AG04449 (cell line): ENCODE measurements at places on chromosomes 4 and X.
A peak's percentile ranks its signal among the peaks of the same experiment; 100 is the strongest.

GRCh38 chr4:173647902-173648301 lies 117.9 kb upstream of the HAND2 start:
- no peak for DNase-seq

DNA sequence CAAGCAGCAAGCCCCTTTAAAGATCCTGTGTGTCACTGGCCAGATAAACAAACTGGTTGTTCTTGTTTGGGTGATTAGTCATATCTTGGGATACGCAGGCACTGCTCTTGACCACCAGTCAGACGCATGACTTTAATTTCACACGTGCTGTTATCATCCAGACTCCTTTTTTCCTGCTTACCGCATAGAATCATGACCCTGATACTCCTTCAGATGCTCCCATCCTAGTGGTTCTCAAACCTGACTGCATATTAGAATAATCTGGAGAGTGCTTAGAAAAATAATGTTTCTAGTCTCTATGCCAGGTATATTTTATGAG lies 78.8 kb downstream of the CLDN22 start:
- DNase-seq: peak; percentile 26

DNA sequence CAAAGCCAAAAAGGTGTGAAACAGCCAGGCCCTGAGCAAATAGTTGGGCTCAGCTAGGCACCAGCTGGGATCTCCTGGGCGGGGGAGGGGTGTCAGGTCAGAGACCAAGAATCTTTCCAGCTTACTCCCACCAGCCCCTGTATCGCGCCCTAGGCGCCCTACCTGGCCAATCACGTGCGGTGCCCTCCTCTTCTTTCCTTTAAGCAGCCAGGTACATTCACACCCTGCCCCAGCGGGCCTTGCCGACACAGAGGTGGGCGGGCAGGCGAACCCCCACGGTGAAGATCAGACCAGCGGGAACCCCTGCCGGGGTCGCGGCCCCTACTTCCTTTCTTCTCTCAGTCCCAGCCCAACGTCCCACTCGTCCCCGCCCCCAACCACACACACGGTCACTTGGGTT lies 9.1 kb downstream of the ARHGAP36 start:
- DNase-seq: no peak

DNA sequence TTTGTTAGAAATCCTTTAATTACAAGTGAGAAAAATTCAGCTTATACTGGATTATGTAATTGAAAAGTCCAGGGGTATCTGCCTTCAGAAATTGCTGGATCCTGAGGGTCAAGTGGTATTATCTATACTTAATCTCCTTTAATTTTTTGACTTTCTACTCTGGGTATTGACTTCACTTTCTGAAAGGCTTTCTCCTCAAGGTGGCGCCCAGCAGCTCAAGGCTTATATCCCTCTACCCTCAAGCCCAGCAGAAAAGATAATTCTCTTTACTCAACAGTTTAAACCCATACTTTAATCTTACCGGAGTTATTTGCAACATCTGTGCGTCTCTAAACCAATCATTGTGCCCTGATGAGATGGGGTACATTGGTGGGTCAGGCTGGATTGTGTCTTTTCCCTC lies 129.5 kb downstream of the LARP7 start:
- DNase-seq: no peak

- DNase-seq: no peak
Measured at GRCh38 chr4:55386073-55386472, 9.7 kb upstream of the TMEM165 start.

DNA sequence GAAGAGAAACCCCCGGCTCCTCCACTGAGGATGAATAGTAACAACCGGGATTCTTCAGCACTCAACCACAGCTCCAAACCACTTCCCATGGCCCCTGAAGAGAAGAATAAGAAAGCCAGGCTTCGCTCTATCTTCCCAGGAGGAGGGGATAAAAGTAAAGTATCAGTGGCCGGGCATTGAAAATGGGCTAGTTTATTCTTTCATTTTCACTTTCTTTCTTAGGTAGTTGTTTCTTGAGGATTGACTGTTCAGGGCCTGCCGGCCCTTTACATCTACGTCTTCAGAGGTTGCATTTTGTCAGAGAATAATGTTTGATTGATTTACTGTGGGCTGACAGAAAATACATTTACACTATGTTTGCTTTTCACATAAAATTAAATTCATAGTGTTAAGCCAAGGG lies 27.1 kb downstream of the PAK3 start:
- DNase-seq: no peak

GRCh38 chr4:81592701-81593100 lies 121.0 kb upstream of the RASGEF1B start:
- no peak for DNase-seq

DNA sequence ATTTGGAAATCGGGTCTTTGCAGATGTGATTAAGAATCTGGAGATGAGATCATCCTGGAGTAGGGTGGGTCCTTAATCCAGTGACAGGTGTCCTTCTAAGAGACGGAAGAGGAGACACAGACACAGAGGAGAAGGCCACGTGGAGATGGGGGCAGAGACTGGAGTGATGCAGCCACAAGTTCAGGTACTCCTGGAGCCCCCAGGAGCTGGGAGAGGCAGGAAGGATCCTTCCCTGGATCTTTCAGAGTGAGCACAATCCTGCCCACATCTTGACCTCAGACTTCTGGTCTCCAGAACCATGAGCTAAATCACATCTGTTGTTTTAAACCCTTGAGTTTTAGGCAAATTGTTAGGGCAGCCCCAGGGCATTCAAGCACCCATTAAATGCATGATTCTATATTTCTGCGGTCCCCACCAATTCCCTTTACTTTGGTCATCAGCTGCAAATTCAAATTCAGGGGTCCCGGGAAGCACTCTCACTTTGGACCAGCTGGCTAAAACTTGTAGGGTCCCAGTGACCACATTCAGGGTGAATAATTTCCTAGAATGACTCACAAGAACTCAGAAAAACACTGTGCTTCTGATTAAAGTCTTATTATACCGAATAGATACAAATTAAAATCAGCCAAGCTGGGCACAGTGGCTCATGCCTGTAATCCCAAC lies 12.8 kb upstream of the AKAP17A start:
- no peak for DNase-seq

DNA sequence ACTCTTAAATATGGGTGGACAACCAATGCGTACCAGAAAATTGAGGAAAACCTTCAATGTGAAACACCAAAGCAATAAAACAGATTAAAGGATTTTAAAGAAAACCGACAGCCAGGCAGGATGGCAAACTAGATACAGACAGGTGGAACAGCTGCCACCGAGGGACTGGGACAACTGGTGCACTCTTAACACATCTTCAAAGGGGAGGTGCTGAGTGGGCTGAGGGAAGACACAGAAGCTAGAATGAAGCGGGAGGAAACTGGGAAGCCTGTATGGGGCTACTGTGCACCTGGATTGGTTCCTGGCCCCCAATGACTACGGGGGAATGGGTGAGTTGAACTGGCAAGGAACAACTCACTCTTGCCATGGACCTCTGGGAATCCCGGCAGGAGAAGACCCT lies 20.7 kb downstream of the ZNF280C start:
- no peak for DNase-seq

GRCh38 chrX:15413101-15413500 lies 28.9 kb upstream of the VEGFD start:
- DNase-seq: no peak

GRCh38 chr4:128831531-128832242 lies 22.2 kb downstream of the JADE1 start:
- DNase-seq: no peak

DNA sequence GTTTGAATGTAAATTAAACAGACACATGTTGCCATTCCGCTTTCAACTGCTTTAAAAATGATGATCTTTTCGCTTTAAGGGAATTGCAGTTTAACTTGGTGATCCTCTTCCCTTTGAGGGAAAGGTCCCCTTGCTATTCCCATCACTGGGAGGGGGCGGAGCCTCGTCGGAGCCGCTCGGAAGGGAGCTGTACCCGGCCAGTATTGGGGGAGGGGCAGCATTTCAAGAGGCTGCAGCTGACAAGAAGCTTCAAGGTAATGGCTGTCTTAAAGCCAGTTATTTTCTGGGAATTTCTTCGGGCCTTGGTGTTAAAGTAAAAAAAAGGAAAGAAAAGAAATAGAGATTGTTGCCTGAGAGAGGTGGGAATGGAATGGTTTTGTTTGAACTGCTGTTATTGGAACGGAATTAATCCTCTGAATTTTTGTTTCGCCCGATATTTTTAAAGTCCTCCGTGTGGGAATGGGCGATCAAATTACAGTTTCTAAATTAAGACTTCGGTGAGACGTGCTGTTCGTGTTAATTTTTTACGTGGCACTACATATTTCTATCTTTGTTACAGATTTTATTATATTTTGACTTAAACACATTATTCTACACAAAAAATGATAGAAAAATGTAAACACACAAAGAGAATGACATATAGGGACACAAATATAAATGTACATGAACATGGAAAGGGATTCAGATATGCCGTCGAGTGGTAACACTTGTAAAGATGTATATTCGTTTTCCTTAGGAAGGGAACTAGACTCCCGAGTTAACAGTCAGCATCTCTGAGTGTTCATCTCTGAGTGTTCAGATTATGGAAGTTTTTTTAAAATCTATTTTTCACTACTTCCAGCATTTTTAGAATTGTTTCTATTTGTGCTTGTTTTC lies 9.2 kb downstream of the PWWP3B start:
- no peak for DNase-seq

- DNase-seq: no peak
Measured at GRCh38 chr4:150579551-150580234, 2.3 kb upstream of the MAB21L2 start.

GRCh38 chrX:45769761-45770582 lies 569.3 kb upstream of the DIPK2B start:
- DNase-seq: no peak

DNA sequence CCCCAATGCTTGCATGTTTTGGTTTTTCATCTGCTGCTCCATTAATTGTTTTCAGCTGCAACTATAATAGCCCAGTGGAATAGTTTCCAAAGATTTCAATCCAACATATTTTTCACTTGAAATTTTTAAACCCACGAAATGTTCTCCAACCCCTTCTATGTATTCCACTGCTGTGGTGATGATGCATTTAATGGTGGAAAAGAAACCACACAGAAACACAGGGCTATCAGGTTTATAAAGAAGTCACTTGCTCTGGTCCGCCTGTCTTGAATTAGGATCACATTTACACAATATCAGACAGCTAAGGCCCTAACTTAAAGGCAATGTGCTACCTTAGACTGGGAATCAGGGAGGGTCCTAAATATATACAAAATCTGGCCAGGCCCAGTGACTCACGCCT lies 35.0 kb downstream of the OPHN1 start:
- DNase-seq: no peak

DNA sequence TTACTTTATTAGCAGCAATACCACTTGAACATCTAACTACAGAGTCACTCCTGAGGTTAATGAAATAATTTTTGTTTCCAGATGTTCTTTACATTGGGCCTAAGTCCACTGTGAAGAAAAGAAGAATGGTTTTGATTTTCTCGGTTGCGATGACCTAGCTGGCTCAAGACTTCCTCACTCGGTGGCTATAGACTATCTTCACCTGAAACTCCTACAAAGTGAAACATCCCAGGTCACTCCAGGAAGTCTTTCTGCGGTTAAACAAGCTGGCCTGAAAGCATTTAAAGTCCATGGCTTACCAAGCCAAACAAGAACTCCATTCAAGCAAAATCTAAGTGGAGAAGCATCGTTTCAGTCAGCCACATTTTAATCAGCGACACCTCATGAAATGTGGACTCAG lies 13.7 kb upstream of the SORBS2 start:
- no peak for DNase-seq

DNA sequence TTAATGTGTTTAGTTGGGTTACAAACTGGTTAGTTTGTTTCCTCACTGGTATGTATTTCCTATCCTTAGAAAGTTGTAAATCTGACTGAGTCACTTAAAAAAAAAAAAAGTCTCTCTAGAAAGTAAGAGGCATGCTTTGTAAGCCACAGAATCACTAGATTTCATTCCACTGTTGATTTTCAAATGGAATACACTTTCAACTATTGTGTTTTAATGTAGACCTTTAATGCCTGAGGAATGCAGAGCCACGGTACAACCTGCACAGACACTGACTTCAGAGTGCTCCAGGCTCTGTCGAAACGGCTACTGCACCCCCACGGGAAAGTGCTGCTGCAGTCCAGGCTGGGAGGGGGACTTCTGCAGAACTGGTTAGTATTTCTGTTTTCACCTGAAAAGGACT lies 88.6 kb downstream of the HHIP start:
- no peak for DNase-seq

DNA sequence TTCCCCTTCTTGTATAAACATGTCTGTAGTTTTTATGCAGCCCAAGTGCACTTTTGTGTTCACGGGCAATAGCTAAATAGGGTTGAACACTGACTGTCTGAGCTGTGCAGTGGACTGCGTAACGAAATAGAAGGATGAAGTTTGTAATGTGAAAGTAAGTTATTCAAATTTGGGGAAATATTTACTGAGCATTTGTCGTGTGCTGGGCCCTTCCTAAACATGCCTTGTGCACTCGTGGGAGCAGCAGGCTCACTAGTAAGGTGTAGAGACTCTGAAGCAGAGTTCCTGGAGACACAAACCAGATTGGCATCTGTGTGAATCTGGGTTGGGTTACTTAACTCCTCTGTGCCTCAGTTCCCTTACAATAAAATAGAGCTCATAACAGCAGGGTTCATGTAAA lies 51.7 kb upstream of the C1QTNF7 start:
- DNase-seq: no peak

- DNase-seq: no peak
Measured at GRCh38 chr4:3384771-3385710, 56.7 kb upstream of the HGFAC start.

GRCh38 chr4:46999566-46999965 lies 6.2 kb upstream of the GABRA4 start:
- DNase-seq: no peak

DNA sequence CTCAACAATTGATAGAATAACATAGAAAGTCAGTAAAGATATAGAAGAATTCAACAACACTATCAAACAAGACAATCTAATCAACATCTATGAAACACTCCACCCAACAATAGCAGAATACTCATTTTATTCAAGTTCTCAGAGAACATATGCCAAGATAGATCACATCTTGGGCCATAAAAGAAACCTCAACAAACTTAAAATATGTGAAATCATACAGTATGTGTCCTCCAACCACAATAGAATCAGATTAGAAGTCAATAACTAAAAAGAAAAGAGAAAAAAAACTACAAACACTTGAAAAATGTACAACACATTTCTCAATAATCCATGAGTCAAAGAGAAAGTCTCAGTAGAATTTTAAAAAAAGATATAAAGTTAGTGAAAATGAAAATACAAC lies 78.6 kb upstream of the LDB2 start:
- DNase-seq: no peak

GRCh38 chr4:3286335-3287175 lies 6.3 kb upstream of the RGS12 start:
- DNase-seq: no peak

DNA sequence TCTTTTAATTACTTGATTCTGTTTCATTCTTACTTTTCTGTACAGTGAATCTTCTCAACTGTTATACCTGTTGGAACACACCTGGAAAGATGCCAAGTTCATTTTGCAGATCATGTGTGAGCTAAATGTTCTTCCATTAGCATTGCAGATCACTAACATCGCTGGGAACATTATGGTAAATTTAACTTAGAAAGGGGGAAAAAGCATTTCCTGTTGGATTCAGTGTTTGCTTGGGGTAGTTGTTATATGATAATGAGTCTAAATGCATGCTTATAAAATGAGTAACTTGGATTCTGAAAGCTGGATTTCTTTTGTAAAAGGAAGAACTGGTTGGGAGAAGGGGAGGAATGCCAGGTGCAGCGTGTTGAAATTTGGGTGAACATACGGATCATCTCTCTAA lies 47.6 kb downstream of the POLA1 start:
- no peak for DNase-seq

GRCh38 chrX:46673620-46674359 lies 85.1 kb downstream of the SLC9A7 start:
- no peak for DNase-seq

- DNase-seq: peak; percentile 21
Measured at GRCh38 chrX:31199056-31199839, 127.4 kb upstream of the FTHL17 start.

GRCh38 chrX:150199181-150199580 lies 163.9 kb upstream of the MAMLD1 start:
- no peak for DNase-seq
